ENCODE measurements at places on chromosomes 1 and 21.

DNA sequence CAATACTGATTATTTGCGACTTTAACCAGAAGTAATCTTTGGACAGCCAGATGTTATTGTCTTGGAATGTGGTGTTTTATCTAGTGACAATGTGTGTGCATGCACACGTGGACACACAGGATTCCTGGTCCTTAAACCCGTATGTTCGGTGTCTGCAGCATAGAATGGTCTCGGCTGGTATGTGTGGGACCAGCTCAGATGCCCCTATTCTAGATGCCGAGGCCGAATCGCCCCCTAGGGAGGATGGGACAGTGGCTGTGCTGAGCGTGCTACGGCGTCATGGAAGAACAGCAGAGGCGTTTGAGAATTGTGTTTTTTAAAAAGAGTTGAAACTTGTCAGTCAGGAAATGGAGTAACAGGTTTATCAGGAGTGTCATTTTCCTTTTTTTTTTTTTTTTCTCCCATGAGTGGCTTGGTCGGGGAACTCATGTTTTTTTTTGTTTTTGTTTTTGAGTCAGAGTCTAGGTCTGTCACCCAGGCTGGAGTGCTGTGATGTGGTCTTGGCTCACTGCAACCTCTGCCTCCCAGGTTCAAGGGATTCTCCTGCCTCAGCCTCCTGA, 30.1 kb downstream of the SKI start:
- DNase-seq, result no peak

DNA sequence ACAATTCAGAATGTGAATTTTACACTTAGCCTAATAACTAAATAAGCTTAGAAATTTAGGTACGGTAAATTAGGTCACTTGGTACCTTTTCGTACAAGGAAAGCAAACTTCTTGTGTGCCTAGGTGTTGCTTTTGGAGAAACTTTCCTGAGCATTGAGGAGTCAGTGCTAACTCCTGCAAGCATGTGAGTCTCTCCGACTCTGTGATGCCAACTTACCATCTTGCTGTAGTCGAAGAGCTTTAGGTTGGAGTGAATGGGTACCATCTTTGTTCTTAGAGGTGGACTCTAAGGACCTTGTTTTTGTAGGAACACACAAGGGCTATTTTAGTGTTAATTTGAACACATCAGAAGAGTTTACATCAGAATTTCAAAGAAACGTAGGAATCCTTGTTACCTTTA, 688.9 kb downstream of the USP25 start:
- no peak for DNase-seq

DNA sequence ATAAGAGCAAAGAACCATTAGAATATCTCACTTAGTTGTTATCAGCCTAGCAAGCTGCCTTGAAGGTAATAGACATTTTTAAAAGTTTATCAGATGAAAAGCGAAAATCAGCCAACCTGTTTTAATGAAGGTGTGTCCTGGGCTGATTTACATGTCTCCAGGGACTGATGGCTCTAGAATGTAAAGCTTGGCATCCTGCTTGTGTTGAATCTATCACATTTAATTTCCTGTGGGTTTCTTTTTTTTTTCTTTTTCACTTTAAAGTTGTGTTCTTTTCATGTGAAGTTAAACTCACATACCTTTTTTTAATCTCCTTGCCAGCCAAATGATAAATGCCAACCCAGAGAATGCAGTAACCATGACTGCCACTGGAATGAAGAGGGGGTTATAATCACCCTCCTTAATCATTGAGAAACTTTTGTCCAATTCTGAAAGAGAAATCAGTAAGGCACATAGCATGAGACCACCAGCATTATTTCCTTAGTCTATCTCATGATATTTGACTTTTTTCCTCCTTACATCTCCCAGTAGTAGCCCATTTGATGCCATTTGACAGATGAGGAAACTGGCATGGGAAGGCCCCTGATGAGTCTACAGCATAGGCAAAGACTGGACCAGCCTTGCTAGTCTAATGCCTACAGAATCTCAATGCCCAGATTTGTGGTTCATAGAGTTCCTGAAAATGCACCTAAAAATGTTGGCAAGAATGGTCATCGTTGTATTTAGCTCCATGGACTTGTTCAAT, 10.0 kb downstream of the SELL start:
- peak; percentile 45 for DNase-seq

GRCh38 chr1:195373856-195374255, 1234.4 kb downstream of the KCNT2 start:
- no peak for DNase-seq

- no peak for DNase-seq
Measured at GRCh38 chr21:34911360-34911759, 137.7 kb downstream of the RUNX1 start.

- DNase-seq, result no peak
Measured at GRCh38 chr1:150696162-150696561, 792 bp downstream of the GOLPH3L start.

DNA sequence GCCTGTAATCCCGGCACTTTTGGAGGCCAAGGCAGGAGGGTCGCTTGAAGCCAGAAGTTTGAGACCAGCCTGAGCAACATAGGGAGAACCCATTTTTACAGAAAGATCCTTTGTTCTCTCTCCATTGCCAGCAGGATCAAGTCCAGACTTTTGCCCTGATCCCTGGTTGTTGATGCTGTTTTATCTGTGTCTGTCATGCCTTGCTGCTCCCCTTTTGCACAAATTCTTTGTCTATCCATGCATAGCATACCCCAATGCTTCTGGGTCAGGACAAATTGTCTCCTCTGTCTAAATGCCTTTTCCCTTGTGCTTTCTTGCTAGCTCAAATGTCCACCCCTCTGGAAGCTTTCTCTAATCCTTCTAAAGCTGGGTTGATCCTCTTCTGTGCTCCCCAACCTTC, 25.3 kb upstream of the FAAH start:
- no peak for DNase-seq

DNA sequence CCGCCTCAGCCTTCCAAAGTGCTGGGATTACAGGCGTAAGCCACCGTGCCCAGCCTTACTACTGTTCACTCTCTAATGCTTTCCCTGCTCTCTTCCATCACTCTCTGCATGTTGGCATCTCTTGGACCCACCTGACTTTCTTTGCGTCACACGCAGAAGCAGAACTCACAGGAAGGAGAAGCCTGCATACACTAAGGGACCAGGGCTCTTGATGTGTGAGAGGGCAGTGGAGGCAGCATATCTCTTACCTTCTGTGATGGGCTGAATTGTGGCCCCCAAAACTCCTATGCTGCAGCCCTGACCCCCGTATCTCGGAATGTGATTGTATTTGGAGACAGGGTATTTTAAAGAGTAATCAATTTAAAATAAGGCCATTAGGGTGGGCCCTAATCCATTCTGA, 26.7 kb upstream of the SLAMF9 start:
- DNase-seq, result no peak

- no peak for DNase-seq
Measured at GRCh38 chr21:43818685-43819084, 29.3 kb downstream of the RRP1 start.

- DNase-seq, result no peak
Measured at GRCh38 chr1:26276432-26276838, 3.5 kb upstream of the SH3BGRL3 start.

- DNase-seq, result no peak
Measured at GRCh38 chr1:168792142-168792541, 63.1 kb upstream of the DPT start.

GRCh38 chr1:39110325-39110851, 84.2 kb downstream of the NDUFS5 start:
- DNase-seq, result no peak

DNA sequence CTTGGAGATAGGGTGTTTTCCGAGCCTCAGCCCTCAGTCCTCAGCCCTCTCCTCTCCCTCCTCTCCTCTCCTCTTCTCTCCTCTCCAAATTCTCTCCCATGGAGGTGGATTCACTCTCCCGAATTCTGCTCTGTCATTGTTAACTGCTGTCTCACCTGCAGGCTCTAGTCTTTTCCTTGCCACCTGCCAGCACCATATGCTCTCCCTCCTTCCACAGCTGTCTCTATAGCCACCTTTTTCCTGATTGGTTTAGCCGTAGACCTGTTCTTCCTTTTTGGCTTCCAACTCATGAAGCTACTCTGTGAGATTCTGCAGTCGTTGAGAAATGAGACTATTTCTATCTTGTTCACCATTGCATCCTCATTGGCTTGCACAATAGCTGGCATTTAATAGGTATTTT, 19.7 kb downstream of the COG2 start:
- no peak for DNase-seq

GRCh38 chr1:147272042-147272441, 29.6 kb downstream of the CHD1L start:
- no peak for DNase-seq

DNA sequence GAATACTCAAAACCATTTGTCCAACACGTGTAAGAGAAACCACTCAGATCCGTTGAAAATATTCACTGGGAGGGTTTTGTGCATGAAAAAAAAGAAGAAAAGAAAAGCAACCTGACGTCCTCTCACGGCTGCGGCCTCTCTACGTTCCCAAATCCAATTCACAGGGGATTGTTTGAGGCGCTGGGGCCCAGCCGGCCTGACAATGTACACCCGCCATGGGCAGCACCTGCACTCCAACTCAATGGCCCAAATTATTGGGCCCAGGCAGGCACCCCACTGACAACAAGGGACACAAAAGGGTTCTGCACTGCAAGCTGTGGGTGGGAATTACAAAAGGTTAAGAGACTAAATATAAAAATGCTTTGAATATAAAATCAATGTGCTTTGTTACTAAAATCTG, 41.5 kb downstream of the MORN1 start:
- no peak for DNase-seq

DNA sequence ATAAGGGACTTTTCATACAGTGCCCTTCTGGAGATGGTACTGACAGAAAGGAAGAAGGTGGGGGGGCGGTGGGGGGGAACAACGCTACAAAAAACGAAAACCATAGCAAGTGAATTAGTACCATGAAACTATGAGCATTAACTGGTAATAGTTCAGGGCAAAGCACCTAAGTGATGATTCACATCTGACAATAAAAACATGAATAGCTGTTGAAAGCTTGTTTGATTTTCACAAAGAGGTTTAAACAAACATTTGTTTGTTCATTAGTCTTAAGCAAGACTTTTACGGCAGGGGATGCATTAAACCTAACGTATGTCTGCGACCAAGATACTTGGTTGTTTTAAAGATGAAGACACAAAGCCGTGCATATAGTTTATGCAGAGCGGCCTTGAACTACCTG, 177.5 kb downstream of the LMO4 start:
- no peak for DNase-seq

DNA sequence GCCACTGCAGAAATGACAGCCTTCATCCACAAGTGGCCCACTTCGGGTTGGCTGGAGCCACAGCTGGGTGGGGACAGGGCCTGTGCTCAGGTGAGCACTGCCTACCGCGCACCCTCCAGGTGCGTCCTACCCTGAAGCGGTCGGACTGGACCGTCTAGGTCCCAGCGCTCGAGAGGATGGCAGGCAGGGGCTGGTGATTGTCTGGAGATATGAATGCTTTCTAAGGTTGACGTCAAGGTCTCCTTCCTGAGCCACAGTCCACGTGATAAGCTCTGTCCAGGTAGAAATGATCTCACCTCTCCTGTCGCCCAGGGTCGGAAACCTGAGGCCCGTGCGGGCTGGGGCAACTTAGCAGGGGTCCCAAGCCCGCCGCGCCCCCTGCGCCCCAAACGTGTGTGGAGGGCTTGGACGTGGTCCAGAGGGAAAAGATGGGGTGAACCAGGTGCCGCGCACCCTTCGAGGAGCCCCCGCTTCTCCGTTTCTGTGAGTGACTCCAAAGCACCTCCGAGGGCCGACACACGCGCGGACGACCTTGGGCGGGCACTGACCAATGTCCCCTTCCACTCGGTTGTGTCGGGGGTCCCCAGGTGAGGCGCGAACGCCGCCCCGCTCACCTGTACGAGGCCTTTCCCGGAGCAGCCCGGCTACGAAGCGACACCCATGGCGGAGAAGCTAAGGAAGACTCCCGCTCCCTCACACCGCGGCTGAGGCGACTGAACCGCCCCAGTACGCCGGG, 853 bp upstream of the DOP1B start:
- DNase-seq, result no peak

GRCh38 chr1:180791806-180792205, 120.9 kb upstream of the KIAA1614 start:
- no peak for DNase-seq

- no peak for DNase-seq
Measured at GRCh38 chr1:223231581-223231980, 88.5 kb upstream of the TLR5 start.

DNA sequence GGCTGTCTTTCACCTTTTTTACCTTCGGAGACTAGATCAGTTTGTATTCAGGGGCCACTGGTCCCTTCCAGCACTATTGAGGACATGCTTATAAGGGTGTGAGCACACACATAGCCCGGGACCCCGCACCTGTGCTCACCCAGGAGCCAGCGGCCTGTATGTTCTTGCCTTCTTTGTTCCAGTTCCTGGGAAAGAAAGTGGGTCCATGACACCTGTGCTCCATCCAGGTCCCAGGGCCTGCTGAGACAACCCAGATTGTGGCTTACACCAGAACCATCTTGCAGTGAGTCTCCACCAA, 207.8 kb downstream of the TOMM20 start:
- DNase-seq, result no peak

DNA sequence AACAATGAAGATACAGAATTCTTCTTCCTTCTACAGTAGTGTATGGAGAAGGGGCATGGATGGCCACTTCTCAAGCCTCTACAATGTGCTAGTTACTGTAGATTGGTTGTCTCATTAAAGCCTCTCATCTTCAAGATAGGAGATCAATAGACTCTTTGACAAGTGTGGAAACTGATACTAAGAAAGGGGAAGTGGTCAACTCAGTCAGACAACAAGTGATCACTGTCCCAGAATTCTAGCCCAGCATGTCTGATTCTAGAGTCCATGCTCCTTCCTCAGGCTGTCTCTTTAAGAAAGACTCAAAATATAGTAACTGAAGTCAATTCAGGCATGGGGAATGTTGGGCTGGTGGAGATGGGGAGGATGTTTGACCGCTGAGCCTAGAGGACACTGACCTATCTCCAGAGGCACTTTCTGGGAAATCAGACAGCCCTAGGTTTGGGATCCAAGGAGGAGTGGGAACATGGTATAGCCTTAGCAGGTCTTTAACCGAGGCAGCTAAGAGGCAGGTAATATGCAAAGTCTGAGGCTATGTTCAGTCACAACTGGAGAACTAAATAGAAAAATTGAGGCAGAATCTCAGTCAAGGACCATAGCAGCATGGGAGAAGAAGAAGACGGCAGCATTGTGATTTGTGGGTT, 39.3 kb upstream of the EYA3 start:
- no peak for DNase-seq

DNA sequence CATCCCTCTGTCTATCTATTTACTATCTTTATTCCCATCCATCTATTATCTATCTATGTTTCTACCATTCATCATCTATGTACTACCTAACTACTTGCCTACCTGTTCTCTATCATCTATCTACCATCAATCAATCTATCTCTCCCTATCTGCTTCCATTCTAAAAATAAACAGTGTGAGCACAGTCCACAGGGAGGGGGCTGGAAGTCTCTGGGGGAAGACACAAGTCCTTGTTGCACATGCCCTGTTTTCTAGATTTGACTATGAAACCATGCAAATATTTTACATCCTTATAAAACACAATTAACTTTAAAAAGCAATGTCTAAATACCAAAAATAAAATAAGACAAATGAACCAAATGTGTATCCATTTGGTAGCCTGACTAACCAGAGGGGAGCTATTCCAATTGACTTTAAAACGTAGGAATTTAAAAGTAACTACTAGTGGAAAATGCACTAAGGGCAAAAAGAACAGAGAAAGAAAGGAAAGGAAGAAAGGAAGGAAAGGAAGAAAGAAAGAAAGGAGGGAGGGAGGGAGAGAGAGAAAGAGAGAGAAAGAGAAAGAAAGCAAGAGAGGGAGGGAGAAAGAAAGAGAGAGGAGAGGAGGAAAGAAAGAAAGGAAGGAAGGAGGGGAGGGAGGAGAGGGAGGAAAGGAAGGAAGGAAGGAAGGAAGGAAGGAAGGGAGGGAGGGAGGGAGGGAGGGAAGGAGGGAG, 13.6 kb upstream of the RIPK4 start:
- no peak for DNase-seq

- no peak for DNase-seq
Measured at GRCh38 chr1:36258960-36259344, 34.7 kb downstream of the THRAP3 start.
